ENCODE measurements at places on chromosomes 4 and X. TPM values are rescaled to one million over a fixed set of nuclear protein-coding genes. Genes with fewer than 3 reads are reported as not detected.
A peak's percentile ranks its signal among the peaks of the same experiment; 100 is the strongest.

DNA sequence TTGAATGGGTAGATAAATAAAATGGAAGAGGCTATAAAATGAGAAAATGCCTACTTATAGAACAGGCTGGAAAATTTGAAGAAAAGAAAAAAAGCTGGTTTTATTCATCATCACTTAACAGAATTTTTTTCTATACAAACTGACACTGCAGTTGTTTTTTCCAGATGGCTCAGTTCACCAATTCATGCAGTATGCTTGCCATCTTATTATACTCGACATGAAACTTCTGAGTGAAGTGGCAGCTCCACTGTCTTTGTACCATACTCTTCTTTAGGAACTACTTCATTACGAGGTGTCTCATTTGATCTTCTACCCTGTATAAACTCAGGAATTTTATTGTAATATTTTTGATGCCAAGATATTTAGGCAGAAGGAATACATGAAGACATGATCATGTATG is 153.0 kb downstream of the KDM6A start:
- no peak for DNase-seq

DNA sequence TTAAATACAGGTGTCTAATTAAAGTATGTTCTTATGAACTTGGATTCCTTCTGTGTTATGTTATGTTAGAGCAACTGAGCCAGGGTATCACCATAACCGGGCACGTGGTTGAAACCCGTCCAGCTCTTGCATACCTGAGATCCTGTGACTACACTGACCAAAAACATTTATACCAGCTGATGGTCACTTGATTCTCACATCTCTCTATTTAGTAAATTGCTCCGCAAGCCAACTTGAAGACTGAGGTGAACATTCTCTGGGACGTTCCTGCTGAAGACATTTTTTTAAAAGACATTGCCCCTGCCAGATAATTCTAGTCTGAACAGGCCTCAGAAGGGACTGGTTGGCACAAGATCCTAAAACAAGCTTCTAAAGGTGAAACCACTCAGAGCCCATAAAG is 550.0 kb upstream of the DIPK2B start:
- no peak for DNase-seq

GRCh38 chr4:127822430-127822829 is 40.3 kb downstream of the HSPA4L start:
- no peak for DNase-seq

- DNase-seq = no peak
These were observed 4.6 kb upstream of the DCAF4L1 start for GRCh38 chr4:41976775-41977516.

DNA sequence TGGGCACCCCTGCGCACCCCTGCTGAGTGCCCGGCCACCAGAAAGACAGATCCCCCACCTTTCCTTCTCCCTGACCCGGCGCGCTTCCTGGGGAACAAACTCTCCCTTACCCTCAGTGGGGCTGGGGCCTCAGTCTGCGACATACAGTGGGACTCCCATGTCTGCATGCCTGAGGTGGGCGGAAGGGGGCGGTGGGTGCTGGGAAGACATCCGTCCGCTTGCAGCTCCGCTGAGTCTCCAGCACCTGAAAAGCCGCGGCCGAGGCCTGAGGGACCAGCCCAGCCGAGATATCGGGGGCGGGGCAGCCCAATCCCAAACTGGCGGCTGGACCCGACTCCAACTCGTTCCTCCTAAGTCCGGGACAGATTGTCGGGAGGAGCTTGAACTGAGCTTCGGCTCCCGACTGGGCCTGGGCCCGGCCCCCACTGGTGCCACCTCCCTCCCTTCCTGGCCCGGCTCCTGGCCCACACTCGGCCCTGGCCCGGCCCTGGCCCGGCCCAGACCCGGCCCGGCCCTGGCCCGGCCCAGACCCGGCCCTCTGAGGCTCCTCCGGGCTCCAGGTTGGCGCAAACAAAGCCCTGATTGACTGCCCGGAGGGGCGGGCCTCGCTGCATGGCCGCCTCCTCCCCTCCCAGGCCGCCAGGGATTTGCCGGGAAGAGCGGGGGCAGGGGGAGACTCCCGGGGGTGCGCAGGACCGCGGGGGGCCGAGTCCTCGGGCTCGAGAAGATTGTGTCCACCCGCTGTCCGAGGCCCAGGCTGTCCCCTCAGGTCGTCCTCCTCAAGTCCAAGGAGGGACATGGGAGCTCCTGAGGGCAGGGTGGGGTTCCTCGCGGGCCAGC is 877 bp upstream of the SLC16A2 start:
- DNase-seq = peak; percentile 51

DNA sequence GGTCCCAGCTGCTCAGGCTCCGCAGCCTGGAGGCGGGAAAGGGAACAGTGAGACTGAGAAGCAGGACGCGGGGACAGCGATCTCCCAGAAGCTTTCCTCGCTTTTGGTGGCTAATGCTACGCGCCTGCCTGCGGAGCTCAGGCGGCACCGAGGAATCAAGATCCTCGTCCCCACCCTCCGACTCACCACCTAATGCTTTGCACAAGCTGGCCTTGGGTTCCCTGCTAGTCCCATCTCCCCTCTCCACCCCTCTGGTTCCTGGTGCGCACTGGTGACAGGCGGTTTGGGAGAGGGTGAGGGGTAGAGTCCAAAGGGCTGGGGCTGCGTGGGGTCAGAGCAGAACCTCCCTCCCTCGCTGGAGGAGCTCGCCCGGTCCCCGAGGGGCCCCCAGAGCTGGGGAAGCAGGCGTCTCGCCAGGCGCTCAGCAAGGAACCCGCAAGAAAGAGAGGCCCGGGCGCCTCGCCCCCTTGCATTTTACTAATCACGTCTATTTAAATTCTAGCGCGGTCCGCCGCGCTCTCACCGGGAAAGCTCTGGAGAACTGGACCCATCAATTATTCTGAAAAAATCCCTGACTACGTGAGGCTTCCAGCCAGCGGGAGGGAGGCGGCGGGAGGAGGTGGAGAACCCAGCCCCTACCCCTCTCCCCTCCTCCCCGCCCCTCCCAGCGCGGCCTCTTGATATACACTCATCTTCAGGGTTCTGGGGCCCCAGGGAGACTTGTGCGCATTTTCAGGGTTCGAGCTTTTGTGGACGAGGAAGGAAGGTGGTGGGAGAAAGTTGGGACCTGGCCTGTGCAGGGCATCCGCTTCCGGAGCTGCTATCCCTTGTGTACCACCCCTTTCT is 9.1 kb downstream of the POU4F2 start:
- DNase-seq = no peak

GRCh38 chrX:11064851-11065600 is 46.1 kb upstream of the HCCS start:
- no peak for DNase-seq

DNA sequence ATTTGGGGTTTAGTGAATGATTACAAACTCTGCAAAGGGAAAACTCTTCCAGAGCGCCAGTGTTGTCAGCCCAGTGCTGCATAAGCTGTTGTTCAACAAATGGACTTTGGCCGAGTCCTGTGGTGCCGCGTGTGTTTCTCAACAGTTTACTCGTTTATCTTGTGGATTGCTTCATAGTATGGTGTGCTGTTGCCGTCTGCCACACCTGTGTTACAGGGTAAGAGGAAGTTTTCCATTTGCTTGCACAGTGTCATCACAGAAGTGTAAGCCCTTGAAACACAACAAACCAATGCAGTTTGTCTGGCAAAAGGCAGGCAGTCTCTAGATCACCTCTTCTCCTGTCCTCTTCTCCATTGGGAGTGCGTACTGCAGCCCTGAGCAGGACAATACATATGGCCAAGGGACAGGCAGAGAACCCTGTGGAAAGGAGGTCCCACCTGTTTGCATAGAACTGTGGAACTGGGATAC is 66.3 kb downstream of the DCUN1D4 start:
- DNase-seq = no peak

DNA sequence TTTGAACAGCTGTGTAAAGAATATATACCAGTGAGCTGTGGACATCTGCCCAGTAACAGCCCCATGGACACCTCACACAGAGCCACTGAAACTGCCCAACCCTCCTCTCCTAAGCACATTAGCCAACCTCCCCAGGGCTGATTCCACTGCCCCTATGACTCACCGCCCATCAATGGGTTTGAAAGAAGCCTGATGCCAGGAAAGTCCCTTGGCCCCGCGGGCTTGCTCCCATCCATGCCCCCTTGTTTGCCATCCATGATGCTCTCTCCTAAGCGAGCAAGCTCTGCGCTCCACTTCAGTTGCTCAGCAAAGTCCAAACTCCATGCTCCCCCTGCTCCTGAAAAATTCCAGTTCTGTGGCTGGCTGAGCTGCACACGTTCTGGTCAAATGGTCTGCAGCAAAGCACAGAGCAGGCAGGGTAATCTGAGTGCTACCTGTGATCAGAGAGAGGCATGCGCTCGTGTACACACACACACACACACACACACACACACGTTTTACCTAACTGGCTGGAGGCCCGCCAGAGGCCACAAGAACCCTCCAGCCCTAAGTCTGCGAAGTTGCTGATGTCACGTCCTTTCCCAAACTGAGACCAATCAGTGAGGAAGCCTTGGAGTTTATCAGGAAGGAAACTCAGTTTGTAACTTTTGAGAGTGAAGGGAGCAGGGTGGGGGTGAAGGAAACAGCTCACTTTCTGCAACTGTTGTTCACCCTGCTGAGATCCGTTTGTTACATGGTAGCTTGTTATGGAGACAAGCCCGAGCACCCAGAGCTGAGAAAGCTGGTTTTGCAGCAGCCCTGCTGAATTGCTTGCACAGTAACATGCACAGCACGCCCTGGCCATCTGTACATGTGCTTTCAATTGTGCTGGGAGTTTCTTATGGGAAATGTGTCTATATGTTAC is at the start of gene ASB9:
ASB9 (minus strand) TSS at position 466 of the 904 bp plus-strand sequence; CDS start at position 257, 209 bp downstream.
- no peak for DNase-seq

GRCh38 chr4:42543762-42544161 is 113.1 kb downstream of the ATP8A1 start:
- DNase-seq = no peak

DNA sequence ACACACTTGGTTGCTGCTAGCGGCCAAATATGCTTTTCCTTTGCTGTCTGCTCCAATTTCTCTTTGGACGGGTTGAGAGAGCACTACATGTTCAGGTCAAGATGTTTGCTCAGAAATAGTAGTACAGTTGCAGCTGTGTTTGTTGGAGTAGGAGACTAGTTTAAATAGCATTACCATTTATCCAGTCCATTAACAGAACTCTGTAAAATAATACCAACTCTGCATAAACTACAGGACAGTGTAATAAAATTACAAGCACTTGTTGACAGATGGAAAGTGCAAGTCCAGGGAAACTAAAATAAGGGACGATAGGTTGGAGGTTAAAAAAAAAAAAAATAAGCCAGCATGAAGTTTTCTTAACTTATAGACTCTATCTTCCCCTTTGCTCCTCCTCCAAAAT is 20.2 kb downstream of the SLIT2 start:
- DNase-seq = no peak

DNA sequence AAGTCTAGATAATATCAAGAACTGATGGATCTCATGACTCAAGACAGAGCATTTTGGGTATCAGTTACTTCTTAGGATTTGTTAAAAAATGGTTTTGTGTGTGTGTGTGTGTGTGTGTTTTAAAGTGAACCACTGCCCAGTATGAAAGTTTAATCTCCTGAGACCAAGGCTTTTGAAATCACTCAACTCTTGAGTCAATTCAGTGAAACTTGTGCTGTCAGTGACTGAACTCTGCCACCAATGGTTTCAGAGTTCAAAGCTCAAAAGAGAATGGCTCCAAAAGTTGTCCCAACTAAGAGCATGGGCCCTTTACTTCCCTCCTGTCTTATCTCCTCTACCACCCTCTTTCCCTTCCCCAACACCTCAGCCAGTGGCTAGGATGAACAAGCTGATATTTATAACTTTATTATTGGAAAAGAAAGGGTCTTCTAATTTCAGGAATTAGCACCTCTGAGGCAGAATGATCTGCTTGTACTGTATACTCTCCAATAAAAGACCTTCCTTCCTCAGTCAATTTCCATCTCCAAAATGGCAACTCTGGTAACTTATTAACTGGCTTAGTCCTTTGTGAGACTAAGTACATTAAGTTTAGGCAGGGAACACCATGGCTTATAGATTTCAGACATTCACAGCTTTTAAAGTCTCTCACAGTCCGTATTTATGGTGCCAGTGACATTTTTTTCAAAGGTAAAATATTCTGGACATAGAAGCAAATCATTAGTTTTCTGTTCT is 152.2 kb downstream of the REPS2 start:
- DNase-seq = no peak

DNA sequence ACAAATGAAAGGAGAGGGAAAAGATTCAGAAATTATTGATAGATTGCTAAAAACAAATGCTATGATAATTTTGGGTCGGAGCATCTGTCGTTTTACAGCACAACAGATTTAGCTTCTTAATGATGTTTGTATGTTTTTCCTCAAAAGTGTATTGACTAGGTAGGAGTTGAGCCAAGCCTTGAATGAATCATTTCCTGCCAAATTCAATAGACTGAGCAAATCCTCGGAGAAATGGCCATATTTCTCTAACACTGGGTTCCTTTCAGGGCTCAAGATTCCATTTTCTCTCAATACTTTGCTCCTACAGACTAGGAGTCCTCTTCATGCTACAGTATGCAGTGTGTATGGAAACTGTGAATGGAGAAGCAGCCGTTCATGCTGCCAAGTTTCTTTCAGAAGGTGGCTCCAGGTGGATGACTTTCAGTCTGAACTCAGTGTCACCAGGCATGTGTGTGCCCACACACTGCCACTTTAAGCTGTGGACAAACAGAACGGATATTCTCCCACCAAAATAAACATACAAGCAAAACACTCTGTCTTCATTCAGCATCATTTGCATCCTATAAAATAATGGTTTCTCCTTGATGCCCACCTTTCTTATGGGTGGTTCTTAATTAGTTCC is 146.0 kb downstream of the TBL1X start:
- no peak for DNase-seq

- DNase-seq = no peak
These were observed 9.5 kb downstream of the CLCN4 start for GRCh38 chrX:10166248-10166716.

GRCh38 chr4:73741750-73742489 is 1.6 kb downstream of the CXCL8 start:
- DNase-seq = no peak

DNA sequence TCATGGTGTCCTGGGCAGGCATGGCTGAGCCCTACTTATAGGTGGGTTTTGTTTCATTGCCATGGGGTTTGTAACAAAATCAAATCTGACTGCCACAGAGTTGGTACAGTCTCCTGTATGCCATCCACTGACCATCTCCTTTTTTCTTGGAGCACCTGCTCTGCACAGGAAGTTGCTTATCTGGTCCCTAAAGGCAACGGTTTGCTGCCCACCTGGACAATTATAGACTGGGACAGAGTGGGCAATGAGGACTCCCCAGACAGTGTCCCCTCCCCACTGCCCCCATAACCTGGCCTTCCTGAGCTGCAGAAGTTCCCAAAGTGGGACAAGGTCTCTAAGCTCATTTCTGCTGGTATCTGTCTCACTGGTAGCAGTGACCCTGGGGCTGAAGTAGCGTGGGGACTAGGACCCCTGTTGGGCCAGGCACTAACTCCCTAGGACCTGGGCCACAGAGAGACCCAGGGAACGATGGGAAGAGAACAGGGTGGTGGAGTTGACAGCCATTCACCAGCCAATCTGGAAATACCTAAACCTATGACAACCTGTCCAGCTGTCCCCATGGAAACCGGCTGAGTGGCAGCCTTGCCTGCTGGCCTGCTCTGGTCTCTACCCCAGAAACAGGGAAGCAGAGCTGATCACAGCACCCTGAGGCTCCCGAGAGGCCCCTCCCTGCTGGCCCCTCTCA is 64.7 kb downstream of the WFS1 start:
- no peak for DNase-seq

F9 gene
- not detected for polyA plus RNA-seq

NHS gene
- not detected for polyA plus RNA-seq

PABPC5 gene
- polyA plus RNA-seq = not detected

SULT1E1 gene
- polyA plus RNA-seq = not detected

DDX53 gene
- not detected for polyA plus RNA-seq

THAP9 gene
- 2.0 TPM for polyA plus RNA-seq

All from CD8-positive, alpha-beta memory T cell (primary cell).